ENCODE measurements at places on chromosomes 1 and 21.

- DNase-seq = no peak
These were observed 2.8 kb downstream of the TAL1 start for GRCh38 chr1:47229031-47229885.

GRCh38 chr1:38788341-38789336 is 70.9 kb downstream of the RRAGC start:
- DNase-seq = no peak

DNA sequence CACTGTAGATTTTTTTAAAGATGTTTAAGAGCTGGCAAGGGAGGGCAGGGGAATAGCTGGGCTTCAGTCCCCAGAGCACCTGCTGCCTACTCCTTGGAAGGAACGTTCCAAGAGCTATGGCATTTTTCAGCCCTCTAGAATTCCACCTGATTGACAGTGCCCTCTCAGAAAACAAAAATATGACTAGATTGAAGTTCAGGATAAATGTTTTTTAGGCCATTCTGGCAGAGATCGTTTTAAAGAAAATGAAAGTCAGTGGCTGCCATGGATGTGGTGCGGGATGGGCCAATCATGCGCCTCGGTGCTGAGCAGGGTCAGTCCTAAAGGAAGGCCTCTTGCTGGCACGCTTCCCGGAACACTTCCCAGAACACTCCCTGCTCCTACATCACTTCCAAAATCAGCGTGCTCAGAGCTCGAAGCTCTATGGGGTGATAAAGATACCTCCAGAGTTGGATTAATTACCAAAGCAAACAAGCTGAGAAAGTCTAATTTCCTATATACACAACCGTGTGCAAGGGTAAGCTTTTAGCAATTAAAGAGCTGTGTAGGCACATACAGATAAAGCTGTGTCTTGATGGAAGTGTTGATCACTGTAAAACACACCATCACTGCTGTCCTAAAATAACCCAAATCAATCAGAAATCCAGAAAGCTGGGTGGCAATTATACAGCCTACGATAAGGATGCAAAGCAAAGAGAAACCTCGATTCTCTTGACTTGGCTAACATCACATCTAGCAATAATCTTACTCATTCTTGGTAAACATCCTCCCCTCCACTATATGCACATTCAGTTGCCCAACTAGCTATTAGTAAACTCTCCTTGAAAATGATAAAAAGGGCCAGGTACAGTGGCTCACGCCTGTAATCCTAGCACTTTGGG is 34.6 kb downstream of the TGFBR3 start:
- no peak for DNase-seq

- DNase-seq = no peak
These were observed 14.7 kb upstream of the AHCYL1 start for GRCh38 chr1:109969907-109970306.

DNA sequence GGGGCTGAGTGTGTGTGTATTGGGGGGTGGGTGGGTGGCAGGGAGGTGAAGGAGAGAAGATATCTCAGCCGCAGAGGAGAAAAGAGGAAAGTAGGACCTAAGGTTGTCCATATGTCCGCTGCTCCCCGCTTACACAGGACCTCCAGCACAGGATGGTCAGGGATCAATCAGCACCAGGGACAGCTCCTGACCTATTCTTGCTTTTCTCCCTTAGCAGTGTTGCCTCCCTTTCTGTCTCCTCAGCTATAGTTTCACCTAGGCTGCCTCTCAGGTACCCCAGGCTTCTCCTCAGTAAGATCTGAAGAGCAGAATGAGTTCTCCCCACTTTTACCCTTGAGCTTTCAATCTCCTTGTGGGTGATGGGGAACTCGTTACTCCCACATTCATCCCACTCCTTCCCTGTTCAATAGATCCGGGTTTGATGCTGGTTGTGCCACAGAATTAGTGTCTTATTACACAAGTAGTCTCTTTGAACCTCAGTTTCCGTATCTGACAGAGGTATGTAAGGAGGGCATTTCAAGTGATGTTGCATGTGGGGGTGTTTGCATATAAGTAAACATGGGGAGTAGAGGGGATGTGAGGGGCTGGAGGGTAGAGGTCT is 1.4 kb upstream of the DPH2 start:
- DNase-seq = no peak

DNA sequence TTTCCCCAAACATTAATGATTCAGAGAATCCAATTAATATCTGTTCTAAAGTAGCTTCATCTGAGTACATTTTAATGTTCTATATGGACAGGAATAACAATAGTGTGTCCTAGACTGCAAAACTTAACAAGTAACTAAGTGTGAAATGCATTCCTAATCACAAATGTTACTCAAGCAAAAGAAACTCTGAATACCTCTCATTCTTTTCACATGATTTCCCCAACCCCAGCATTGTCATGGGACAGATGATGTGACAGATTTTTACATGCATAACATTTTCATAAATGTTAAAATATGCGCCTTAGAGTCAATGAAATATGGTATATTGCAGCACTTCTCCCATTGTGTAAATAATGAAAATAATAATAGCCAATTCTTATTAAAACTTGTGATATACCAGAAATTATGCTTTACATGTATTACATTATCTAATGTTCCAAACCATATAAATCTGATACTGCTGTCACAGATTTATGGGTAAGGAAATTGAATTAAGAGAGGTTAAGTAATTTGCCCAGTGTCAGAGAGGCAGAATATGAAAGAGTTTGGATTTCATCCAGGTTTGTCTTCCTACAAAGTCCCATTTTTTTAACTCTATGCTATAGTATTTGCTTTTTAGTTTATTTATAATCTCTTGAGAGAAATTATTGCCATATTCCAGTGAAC is 269.4 kb downstream of the LRRC7 start:
- DNase-seq = no peak

- DNase-seq = no peak
These were observed 209.8 kb downstream of the MATN1 start for GRCh38 chr1:30513396-30514136.
